ENCODE measurements at places on chromosomes 1 and 21.

GRCh38 chr1:98781906-98782305 is 120.4 kb downstream of the SNX7 start:
- DNase-seq = no peak

DNA sequence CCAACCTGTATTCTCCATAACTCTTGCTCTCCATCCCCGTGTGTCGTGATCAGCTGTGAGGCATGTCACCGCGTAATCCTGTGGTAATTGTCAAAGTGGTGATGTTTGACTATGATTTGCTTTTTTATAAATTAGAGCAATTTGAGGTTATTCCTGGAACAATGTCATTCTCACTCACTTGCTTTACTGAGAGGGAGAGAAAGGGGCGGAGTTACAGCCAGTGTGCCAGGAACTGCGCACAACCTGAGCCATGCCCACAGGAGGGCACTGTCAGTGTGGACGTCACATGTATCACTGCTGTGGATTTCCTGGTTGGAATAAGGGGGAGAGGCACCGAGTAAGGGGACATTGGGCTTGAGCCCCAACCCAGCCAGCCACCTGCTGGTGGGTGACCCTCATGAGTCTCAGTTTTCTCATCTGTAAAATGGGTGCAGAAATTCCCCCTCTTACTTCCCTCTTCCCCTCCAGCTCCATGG is 6.9 kb downstream of the ADGRB2 start:
- DNase-seq = no peak

GRCh38 chr1:42189931-42190853 is 25.6 kb upstream of the GUCA2A start:
- DNase-seq = no peak

DNA sequence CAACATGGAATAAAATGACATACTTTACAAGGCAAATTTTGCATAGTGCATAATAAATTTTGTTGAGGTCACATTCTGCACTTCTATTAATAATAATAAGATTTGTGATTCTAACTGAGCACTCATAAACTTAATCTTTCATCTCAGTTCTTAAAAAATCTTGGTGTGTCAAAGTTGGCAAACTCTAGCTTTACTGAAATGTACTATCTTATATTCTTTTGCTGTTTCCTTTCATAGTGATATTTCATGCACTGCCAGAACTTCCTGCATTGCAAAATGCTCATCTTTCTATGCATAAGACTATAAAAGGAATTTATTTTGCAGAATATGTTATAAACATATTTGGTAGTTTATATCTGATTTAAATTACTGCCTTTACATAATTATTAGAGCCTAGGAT is 797.6 kb downstream of the ADGRL2 start:
- no peak for DNase-seq

DNA sequence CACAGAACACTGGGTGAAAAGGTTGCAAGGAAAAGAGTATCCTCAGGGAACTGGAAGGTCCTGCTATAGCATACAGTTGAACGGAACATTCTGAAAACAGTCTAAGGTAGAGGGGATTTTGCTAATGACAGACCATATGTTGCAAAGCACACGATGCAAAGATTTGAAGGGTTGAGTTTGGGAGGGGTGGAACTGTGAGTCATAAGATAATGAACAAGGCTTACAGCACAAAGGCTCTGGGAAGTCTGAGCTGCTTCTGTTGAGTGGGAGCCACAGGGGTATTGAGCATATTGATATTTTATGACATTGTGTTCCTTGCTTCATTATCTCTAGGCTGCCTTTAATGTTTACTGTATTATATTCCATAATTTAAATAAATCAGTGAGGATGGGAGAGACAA is 104.9 kb downstream of the PLPPR4 start:
- DNase-seq = no peak

DNA sequence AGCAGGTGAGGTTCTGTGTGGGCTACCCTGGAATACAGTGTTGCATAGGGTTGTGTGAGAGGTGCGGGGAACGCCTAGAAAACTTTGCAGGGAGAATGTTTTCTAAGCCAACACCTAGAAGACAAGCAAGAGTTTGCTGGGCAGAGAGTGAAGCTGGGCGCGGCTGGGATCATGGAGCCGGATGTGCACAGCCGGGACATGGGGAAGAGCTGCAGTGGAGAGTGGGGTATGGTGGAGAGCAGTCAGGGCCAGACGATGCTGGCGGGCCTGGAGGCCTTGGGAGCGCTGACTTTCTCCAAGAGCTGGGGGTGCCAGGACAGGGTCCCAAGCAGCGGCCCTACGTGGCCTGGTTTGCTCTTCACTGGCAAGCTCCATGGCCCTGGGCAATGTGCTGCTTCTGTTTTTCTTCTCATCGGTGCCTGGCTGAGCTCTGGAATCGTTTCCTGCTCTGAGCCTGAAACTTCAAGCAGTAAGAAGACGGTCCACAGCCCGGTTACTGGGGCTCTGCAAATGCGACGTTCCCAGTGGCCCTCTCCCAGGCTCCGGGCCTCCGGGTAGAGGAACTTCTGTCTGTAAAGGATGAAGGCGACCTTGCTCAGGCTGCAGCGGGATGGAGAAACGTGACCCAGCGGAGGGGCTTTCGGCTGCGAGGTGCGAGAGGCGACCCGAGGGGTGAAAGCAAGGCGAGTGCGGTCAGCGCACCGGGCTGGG is 51.9 kb upstream of the CD34 start:
- no peak for DNase-seq

GRCh38 chr1:181089676-181090544 is 1.4 kb downstream of the IER5 start:
- peak; percentile 65 for DNase-seq

DNA sequence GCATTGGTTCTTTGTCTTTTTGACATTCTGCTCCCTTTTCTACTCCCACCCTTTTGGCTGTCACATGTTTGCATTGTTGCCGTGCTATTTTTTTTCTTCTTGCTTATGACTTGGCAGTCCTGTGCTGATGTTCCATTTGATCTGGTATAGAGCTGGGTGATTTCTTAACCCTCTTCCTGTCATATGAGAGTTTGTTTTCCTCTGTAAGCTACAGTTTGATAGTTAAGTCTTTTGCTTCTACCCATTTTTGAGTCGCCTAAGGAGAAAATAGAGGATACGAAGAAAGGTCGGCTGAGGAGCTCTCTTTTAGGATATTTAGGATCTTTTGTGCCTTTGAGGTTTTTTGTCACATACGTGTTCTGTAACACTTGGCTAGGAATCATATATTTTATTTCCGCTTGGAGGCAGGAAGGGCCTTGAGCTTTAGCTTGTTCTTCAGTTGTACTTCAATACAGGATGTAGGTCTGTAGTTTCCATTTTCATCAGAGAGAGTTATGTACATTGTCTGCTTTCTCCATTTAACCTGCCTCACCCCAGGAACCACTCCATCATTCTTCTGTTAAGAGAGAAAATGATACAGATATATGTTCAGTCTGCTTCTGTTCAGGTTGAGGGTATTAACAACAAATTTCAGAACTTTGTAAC is 150.7 kb downstream of the BACH1 start:
- no peak for DNase-seq

DNA sequence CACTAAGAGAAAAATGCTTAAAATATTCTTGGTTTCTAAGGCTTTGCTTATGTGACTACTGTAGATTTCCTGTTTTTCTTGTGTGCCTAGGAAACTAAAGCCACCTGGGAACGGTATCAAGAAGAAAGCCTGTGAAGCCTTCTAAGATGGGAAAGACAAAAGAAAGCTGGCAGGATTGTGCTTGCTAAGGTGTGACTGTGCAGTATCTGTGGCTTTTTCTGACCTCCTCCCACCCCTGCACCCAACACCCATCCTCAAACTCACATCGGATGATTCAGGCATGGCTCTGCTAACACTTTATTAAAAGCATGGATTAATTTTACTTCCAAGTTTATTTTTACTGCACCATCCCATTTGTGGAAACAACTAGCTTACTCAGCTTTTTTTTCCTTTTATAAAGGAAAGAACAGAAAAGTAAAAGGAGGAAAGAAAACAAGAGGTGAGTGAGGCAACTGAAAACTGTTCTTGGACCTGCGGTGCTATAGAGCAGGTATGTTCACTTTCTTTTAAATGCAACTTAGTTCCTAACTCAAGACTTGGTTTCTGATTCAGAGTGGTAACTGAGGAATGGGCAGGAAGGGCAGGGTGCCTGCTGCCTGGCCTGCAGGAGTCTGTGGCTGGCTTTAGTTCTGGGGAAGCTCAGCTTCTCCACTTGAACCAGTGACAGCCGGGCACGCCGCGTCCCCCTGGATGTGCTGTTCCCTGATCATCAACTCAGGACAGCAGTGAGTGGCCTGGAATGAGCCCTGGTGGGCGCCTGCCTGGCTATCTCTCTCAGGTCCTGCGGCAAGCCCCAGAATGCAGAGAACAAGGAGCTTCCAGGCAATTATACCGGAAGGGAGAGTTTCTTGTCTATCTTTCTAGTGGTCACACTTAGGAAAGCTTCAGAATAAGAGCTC is at the start of gene GBP6:
GBP6 (plus strand) TSS at position 422 of the 899 bp plus-strand sequence. CDS start 4,493 bp downstream, outside the sequence.
- DNase-seq = peak; percentile 8

- DNase-seq = no peak
Observed at GRCh38 chr1:160169553-160170399, 18.4 kb downstream of the ATP1A4 start.

- DNase-seq = no peak
Observed at GRCh38 chr1:196090226-196090625, 518.0 kb downstream of the KCNT2 start.

GRCh38 chr1:66384258-66384921 is 149.6 kb upstream of the SGIP1 start:
- DNase-seq = no peak

- DNase-seq = no peak
Observed at GRCh38 chr1:234004591-234004990, 100.1 kb downstream of the SLC35F3 start.

DNA sequence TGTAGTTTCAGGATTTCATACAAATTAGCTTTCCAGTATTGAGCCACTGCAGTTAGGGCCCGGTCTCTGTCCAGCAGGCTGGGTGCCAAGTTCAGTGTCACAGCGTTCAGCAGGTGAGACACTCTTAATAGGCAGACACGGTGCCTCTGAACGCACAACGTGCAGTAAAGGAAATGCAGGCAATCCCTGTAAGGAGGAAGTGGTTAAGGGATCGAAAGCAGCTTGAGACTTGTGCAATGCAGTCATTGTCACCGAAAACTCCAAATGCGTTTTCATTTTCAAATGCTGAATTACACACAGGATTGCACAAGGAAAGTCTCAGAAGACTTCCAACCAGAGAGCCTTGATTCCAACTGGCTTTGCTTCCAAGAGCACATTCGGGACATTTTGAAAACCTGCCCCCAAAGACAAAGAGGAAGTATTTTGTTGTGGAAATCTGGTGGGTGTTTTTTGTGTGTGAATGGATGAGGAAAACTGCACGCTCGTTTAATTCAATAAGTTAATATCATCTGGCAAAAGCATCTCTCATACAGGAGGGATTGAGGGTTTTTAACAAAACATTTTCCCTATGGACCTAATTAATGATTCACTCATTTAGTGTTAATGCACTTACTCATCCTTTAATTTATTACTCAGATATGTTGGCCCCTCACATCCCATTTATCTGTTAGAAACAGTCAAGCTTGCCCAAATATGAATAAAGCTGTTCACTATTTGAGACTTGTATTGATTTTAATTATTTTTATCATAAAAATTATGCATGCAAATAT is 61.6 kb downstream of the PTGS2 start:
- DNase-seq = no peak

DNA sequence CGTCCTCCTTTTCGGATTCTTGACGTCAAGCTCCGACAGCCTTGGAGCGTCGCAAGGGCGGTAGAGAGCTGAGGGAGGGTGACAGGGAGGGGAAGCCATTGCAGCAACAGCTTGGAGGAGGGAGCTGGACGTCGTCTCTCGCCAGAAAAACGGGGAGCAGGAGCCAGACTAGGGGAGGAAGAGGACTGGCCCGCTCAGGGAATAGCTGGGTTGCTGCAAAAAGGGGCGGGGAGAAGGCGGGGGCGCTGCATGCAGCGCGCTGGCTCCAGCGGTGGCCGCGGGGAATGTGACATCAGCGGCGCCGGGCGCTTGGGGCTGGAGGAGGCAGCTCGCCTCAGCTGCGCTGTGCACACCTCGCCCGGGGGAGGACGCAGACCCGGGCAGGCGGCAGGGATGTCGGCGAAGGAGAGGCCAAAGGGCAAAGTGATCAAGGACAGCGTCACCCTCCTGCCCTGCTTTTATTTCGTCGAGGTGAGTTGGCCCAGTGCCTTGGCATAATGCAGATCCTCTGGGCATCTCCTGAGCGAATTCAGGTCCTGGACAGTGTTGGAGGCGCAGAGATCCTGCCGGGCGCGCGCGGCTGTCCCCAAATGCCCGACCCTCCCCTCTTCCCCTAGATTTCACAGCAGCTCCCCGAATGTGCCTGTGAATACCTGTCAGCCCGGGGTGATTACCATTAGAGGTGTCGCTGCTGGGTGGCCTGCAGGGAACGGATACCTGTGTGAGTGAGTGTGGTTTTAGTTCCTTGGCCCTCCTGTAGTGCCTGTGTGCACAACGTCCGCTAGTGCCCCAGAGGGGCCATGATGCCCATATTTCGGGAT is at the start of gene PLPPR4:
PLPPR4 (plus strand) TSS at position 292 of the 821 bp plus-strand sequence; CDS start at position 394, 102 bp downstream.
- peak; percentile 17 for DNase-seq

DNA sequence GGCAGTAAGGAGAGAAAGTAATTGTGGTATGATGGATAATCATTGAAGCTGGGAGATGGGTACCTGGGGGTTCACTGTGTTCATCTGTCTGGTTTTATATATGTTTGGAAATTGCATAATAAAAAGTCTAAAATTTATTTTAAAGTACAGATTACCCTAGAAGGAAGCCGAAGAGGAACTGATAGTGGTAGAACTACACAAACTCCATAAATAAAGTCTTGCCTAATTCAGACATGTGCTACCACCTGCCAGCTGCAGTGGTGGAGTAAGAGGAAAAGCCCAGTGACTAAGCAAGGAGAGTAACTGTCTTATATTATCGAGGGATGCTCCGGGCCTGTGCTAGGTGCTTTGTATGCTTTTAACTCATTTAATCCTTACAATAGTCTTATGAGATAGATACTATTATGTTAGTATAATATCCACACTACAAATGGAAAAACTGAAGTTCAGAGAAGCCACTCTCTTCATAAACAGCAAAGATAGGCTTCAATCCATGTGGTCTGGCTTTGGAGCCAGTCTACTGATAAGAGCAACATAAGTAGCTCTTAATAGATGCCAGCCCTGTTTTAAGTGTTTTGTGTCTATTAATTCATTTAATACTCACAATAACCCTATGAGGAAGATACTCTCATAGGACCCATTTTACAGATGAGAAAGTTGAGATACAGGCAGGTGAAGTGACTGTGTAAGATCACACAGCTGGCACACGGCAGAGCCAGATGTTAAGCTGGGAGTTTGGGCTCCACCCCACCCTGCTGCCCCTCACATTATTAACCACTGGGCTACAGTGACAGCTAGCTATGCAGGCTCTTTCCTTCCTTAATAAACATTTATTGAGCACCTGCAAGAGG is 56.8 kb upstream of the HNRNPU start:
- DNase-seq = no peak

GRCh38 chr1:53073868-53074311 is 11.9 kb downstream of the PODN start:
- DNase-seq = no peak

DNA sequence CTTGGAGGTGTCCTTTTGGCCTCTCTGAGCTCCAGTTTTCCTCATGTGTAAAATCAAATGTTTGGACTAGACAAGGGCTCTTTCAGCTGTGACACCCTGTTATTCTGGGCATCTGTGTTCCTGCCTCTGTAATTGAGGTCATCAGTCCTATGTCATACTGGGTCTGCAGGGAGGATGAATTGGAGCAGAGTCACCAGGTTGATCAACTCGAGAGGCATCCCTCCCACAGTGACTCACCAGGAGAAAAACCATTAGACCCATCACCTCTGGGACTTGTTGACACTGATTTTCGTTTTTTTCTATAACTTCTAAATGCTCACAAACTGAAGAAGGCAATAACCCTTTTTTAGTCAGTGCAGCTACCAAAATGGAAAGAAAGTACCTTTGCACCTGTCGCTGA is 82.2 kb downstream of the ST6GALNAC5 start:
- no peak for DNase-seq

- DNase-seq = no peak
Observed at GRCh38 chr1:223487887-223488259, 94.7 kb downstream of the CCDC185 start.
